Skeletal muscle cell (primary cell): ENCODE measurements at places on chromosomes 1 and 21.

GRCh38 chr1:64822621-64823020 is 77.7 kb downstream of the RAVER2 start:
- no peak for DNase-seq

DNA sequence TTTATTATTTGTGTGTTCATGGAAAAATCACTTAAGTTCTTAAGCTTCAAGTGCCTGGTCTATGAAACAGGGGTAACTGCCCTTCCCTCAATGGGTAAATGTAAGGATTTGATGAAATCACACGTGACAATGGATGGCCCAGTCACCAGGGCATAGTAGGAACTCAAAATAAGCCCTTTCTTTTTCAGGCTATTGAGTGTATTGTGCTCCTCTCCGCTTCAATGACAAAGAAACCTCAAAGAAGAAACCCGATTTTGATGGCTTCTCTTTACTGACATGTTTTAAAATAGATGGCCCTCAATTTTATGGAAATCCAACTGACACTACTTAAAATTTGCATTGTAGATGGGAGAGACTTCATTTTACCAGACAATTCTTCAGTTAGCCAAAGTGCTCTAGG is 543.5 kb downstream of the OMA1 start:
- DNase-seq, result no peak

GRCh38 chr1:15067148-15067547 is 86.4 kb upstream of the TMEM51 start:
- no peak for DNase-seq

GRCh38 chr21:35368326-35368725 is 319.2 kb upstream of the RUNX1 start:
- no peak for DNase-seq

GRCh38 chr1:95916616-95917015 is 682.6 kb downstream of the RWDD3 start:
- DNase-seq, result peak; percentile 2

DNA sequence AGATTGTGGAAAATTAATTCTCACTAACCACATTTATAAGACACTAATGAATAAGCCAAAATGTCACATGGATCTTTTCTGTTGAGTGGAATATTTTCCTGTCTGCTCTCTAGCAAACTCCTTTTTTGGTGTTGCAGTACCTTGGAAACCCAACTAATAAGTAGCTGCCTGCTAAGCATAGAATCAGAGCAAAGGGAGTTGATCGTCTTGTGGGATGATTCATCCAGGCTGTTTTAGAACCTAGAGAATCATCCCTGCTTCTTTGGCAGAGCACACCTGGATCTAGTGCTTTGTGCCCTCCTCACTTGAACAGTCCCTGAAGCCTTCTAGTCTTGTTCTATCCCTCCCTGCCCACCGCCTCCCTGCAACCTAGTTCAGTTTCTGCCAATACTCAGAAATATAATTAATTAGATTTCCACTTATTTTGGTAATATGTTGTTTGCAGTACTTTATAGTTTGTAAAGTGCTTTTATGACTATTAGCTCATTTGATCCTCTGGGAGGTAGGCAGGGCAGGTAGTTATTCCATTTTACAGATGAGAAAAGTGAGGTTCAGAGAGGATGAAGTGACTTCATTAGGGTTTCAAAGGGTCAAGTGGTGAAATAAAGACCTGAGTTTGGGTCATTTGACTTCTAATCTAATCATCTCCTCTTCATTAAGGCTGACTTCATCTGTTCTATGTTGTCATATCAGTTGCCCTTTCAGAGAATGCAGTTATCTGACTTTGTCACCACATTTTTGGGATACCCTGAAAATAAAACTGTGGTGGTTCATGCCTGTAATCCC is 2.5 kb downstream of the AGO4 start:
- DNase-seq, result no peak

GRCh38 chr1:206930210-206930798 is 8.6 kb upstream of the FCMR start:
- no peak for DNase-seq

DNA sequence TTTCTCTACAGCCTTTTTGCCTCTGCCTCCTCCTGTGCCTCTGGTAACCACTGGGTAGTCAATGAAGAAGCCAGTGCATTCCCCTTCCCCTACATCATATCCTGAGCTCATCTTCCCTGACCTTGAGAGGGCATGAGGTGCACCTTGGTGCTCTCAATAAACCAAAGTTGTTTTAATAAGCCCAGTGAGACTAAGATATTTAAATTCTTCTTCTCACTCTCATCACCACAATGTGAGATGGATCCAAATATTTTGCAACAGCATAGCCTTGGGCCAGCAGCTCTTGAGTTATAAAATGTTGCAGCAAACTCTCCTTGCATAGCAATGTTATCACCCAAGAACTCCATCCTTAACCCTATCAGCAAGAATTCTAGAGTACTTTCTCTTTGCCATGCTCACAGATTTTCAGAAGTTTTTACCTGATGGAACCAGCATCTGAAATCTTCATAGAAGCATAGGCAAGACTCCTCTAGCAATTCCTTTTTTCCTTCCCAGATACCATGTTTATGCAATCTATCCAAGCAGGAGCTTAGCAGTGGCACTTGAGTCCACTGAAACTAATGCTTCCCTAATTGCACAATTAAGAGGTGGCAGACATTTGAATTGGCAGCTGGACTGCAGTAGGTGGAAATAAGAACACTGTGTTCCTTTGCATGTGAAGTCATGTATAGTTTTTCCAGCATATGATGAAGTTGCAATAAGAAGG is 36.8 kb downstream of the CDC7 start:
- DNase-seq, result peak; percentile 84

GRCh38 chr1:162371611-162372010 is 5.0 kb downstream of the SPATA46 start:
- DNase-seq, result no peak

GRCh38 chr21:29586696-29587095 is 288.0 kb downstream of the BACH1 start:
- no peak for DNase-seq

GRCh38 chr1:67683316-67683715 is 1.7 kb upstream of the GADD45A start:
- peak; percentile 48 for DNase-seq

- no peak for DNase-seq
Observed at GRCh38 chr1:70318191-70318590, 36.3 kb downstream of the ANKRD13C start.

GRCh38 chr1:66154394-66154793 is 361.7 kb downstream of the PDE4B start:
- no peak for DNase-seq

- DNase-seq, result no peak
Observed at GRCh38 chr1:159205225-159205624, 550 bp downstream of the ACKR1 start.

- DNase-seq, result no peak
Observed at GRCh38 chr1:3525551-3526482, 71.4 kb downstream of the ARHGEF16 start.

GRCh38 chr21:31248598-31248997 is 95.5 kb downstream of the TIAM1 start:
- peak; percentile 28 for DNase-seq

DNA sequence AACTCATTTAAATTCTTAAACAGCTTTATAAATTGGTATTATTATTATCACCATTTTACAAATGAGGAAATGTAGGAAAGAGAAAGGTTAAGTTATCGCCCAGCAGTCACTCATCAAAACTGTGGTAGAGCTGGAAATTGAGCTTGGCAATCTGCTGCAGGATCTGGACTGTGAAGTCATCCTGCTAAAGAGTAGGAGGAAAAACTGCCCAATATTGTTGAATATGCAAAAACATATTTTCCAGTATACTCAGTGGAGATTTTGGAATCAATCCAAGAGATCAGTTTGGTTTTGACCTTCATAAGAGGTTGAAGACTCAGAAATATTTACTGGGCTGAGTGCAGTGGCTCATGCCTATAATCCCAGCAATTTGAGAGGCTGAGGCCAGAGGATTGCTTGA is 16.9 kb upstream of the RC3H1 start:
- DNase-seq, result no peak

GRCh38 chr1:166379447-166379846 is 212.6 kb upstream of the FAM78B start:
- DNase-seq, result no peak
